AG04449 (cell line): ENCODE measurements at places on chromosomes 4 and X.

DNA sequence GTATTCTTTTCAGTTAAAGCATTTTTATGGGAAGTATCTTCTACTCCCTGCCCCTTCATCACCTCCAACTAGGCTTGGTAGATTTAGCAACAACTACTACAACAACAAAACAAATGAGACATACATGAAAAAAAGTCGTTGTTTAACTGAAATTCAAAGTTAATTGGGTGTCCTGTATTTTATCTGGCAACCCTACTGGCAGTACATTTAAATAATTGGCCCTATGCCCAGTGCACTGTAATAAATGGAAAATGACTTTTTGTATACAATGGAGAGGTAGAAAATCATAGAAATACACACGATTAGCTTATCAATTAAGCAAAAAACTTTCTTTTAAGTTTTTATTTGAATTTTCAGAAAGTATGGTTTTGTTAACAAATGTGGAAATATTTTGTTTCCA lies 21.4 kb upstream of the CLGN start:
- no peak for DNase-seq

DNA sequence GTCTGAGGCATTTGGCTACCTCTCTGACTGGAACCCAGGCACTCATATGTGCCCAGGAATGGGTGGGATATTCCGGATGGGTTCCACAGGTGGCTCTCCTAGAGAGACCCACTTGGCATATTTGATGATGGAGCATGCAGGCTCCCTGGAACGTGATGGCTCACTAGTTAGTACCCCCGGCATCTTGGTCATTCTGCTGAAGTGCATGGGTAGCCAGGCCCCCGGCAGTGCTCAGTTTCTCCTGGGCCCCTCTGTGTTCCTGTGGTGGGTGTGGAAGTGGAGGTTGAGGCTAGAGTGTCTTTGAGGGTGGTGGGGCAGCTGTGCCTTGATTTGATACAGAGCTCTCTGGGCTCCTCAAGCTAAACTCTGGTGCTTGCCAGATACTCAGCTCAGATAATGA lies 29.4 kb downstream of the NBDY start:
- DNase-seq, result no peak

- no peak for DNase-seq
These were observed 152.0 kb upstream of the SLC4A4 start for GRCh38 chr4:71186566-71187403.

- DNase-seq, result no peak
These were observed 58.6 kb downstream of the C4orf46 start for GRCh38 chr4:158613046-158613445.

DNA sequence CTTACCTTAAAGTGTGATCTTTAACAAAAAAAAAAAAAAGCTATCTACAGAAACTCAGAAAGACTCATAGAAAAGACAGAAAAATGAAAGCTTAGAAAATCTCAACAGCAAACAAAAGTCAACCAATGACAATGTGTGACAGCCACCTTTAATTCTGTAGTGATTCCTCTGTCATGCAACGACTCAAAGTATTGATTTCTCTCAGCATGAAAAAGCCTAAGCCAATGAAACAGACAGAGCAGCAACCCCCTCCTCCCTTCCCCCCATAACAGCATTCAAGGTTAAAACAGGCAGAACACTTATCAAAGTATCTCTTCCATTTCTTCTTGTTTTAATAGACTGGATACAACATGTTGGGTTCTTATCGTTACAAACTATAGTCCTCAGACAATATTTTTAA lies 112.5 kb downstream of the MAB21L2 start:
- no peak for DNase-seq

- peak; percentile 70 for DNase-seq
These were observed 43.2 kb downstream of the ZBTB49 start for GRCh38 chr4:4333265-4333706.

DNA sequence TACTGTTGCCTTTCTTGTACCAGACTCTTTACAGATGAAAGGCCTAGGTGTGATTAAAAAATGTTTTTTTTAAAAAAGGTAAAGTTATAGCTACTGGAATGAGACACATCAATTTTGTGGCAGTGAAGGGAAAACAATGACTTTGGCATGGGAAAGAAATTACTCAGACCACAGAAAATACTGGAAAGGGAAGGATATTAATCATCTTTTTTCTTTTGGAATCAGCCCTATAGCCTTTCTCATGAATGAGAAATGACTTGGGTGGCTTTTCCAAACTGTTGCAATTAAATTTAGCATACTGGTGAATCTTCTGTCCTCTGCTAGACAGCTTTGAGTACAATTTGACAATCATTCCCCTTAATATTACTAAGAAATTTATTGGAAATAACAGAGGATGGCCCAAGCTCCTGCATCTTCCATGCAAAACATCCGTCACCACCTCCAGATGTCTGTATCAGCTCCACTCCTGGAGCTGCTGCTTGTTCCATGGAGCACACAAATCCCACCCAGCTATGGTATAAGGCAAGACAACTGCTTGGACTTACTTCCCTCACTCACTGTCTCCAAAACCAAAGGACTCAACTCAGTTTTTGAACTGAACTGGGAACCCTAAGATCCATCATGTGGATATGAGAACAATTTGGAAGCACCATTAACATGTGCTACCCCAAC lies 97.6 kb upstream of the ARSJ start:
- DNase-seq, result no peak

- no peak for DNase-seq
These were observed at the start of gene CPE for GRCh38 chr4:165378745-165379677. TSS of gene CPE (plus strand) at chr4:165379008. CDS start at chr4:165379222, 214 bp downstream.

DNA sequence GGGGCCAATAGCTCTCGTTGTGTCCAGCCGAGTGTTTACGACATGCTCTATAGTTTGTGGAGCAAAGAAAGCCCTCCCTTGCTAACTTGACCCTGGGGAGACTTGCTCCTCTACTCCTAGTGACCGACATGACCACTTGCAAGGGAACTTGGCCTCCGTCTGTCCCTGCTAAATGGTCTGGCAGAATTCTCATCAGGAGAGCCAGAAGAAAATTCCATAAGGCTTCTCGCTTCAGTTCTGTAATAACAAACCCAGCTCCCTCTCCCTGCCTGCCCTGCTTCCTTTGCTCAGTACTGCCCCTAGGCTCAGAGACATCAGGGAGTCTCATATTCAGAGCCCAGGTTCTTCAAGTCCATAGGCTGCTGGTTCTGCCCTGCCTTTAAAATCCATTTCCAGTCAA lies 13.0 kb downstream of the DOCK11 start:
- DNase-seq, result no peak
